ENCODE measurements at places on chromosomes 2 and 18. TPM values are rescaled to one million over a fixed set of nuclear protein-coding genes. Genes with fewer than 3 reads are reported as not detected.
A peak's percentile ranks its signal among the peaks of the same experiment; 100 is the strongest.

- no peak for DNase-seq
Measured at GRCh38 chr18:67634631-67635338, 118.3 kb upstream of the DSEL start.

DNA sequence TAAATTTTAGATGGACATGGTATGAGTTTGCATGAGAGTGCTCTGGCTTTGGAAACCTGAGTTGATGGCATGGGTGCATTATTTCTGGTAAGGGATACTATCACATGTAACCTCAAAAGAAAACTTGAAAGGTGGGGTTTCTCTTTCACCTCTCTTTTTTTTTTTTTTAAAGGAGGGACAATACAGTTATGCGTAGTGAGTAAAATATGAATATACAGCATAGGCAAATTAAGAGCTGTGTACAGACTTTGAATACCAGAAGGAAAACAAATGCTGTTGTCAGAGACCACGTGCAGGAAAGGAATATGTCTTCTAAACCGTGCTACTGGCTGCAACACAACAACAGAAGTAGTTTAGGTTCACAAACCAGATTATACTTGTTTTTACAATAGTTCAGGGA lies 82.1 kb downstream of the MAP4K4 start:
- no peak for DNase-seq

EVX2 gene
- not detected for total RNA-seq

- no peak for DNase-seq
Measured at GRCh38 chr2:84459944-84460429, 907 bp upstream of the SUCLG1 start.

GRCh38 chr2:14737201-14737600 lies 104.7 kb downstream of the LRATD1 start:
- DNase-seq = no peak

AKAIN1 gene
- total RNA-seq = not detected

COL6A3 gene
- 576 TPM for total RNA-seq

LYG2 gene
- total RNA-seq = not detected

DNA sequence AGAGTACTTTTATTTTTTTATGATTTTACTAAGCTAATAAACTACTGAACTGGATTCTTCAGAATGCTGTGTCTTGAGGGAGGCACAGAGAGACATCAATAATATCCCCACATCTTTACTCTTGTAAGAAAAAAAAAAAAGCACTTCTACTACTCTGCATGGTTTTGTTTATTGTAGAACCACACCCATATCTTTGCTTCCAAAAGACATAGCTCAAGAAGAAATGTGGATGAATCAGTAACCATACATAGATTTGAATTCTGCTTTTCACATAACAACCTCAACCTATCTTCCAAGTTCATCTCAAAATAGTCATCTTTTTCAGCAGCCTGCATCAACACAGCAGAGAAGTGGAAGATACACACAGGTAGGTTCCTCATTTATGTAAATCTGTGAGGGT lies 12.2 kb upstream of the COL5A2 start:
- DNase-seq = peak; percentile 58

GRCh38 chr2:38432820-38433606 lies 55.9 kb upstream of the ATL2 start:
- no peak for DNase-seq

VSNL1 gene
- total RNA-seq = not detected

TRIM43 gene
- total RNA-seq = not detected

GRCh38 chr18:46352520-46353250 lies 248.5 kb downstream of the HAUS1 start:
- DNase-seq = no peak

DNA sequence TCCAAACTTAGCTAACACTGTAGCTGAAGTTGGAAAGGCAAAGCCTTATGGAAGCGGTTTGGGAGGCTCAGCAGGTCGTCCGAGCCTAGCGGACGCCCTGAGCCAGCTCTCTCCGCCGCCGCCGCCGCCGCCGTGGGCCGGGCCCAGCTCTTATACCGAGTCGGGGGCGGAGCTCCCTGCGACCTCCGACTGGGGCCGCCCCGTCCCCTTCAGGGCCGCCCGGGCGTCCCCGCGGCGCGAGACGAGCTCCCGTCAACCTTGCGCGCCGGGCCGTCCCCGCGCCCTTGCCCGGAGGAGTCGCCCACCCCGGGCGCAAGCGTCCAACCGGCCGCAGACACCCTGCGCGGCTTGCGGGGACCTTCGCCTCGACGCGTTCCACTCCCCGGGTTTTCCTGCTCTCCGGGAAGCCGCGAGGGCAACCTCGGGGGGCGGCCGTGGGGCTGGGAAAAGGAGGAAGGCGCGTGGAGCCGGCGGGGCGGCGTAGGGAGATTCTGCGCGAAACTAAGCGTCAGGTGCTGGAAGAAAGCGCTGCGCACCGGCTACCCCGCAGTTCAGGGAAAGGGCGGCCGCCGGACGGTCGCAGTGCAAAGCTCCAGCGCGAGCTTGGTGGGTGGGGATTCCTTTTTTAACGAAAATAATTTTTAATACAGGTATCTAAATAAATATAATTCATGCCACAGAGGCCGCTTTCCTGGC lies at the start of gene SLC40A1:
Gene SLC40A1, minus strand, starts transcription at position 129 of the 696 bp plus-strand sequence. CDS start 326 bp downstream, outside the sequence.
- DNase-seq = no peak

REG1B gene
- not detected for total RNA-seq

TFCP2L1 gene
- not detected for total RNA-seq

DNA sequence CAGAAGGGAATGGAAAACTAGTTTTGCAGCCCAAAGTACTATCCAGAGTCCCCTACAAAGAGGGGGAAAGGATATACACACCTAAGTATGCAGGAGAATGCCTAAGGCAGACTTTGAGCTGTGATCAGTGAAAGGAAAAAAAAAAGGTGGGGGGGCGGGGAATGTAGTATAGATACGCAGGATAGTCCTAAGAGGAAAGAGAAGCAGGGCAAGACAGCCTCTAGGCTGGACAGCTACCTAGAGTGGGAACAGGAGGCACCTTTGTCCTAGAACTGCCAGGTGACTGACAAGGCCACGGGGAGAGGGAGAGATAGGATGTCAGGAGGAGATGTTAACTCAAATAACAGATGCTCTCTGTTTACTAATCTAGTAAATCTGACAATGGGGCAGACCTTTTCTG lies 6.0 kb downstream of the REEP1 start:
- no peak for DNase-seq

- no peak for DNase-seq
Measured at GRCh38 chr2:160889439-160890170, 270.6 kb upstream of the TANK start.

GRCh38 chr2:138531913-138532312 lies 30.3 kb downstream of the SPOPL start:
- no peak for DNase-seq

IL1R2 gene
- total RNA-seq = not detected

CABYR gene
- total RNA-seq = 1.6 TPM

GRCh38 chr2:47226923-47227220 lies 71.8 kb upstream of the STPG4 start:
- DNase-seq = no peak

DNA sequence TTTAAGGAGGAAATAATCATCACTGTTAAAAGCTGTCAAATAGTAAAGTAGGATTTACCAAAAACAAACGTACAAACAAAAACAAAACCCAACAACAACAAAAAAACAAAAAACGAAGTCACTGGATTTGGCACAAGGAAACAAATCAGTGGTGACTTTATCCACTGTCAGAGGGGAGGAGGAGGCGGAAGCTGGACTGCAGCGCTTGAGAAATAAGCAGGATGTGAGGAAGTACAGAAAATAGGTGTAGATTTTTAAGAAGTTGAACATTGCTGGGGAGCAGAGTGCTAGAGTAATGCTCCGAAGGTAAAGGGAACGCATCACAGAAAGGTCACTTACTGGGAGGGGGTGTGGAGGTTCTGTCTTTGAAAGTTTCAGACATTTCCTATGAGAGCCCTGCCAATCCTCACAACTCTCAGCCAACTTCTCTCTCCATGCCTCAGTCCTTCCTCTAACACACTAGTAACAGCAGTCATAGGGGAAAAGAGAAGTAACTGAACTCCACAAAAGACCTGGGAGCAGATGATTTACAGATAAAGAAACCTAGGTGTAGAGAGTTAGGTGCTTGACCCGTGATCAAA lies 220.2 kb upstream of the SMAD7 start:
- DNase-seq = no peak

GRCh38 chr18:63890950-63891304 lies 3.4 kb downstream of the SERPINB2 start:
- DNase-seq = peak; percentile 57

KLHL14 gene
- not detected for total RNA-seq

COBLL1 gene
- total RNA-seq = 38.7 TPM

CCDC138 gene
- total RNA-seq = 3.3 TPM

DNA sequence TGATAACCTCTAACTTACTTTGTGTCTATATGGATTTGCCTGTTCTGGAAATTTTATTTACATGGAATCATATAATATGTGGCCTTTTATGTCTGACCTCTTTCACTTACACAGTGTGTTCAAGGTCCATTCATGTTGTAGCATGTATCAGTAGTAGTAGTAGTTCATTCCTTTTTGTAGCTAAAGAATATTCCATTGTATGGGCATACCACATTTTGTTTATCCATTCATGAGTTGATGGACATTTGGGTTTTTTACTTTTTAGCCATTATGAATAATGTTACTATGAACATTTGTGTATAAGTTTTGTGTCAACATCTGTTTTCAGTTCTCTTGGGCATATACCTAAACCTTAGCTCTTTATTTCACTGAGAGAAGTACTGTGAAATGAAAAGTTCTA lies 11.5 kb downstream of the BBS5 start:
- no peak for DNase-seq

DNA sequence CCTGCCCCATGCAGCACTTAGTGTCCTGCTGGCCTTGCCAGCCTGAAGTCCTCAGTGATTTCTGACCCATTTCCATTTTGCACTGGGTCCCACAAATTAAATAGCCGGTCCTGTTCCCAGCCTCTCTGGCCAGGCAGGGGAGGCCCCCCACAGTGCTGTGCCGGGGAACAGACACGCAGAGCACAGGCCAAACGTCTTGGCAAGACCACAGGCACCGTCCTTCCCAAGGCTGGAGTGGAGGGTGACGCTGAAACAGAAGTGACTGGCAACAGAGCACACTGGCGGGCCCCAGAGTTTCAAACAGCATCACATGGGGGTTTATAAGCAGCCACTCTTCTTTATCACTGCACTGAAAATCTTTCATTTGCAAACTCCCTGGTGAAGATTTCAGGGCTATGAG lies 52.2 kb downstream of the EDAR start:
- DNase-seq = no peak

POLE4 gene
- 127 TPM for total RNA-seq

SCYGR3 gene
- total RNA-seq = not detected

DNA sequence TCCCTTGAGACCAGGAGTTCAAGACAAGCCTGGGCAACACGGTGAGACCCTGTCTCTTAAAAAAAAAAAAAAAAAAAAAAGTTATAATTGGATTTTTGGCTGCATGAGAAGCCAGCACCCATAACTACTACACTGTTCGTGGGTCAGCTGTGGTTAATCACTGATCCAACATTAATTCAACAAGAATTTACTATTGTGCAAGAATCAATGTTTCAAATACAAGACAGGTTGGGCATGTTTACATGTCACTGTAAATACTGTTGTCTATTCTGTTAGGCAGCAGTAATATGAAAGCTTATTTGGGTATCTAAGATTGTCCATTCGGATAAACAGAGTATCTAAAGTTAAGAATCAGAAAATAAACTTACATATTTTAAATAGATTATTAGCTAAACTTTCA lies 62.3 kb downstream of the ESCO1 start:
- no peak for DNase-seq

DNA sequence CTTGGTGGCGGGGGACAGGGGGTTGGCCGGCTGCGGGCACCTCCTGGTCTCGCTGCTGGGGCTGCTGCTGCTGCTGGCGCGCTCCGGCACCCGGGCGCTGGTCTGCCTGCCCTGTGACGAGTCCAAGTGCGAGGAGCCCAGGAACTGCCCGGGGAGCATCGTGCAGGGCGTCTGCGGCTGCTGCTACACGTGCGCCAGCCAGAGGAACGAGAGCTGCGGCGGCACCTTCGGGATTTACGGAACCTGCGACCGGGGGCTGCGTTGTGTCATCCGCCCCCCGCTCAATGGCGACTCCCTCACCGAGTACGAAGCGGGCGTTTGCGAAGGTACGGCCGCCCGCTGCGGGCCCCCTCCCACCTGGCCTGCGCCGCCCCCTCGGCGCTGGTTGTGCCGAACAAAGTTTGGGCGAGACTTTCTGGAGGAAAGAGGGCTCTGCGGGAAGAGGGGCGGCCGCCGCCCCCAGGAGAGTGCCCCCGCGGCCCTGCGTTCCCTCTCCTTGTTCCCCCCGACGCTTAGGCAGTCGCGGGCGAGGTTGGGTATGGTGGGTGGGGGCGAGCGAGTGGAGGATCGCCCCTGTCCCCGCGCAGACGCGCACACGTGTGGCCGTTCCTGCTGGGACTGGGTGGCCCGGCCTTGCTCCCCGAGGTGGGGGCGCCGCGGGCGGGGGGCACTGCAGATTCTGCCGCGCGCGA lies 866 bp downstream of the CRIM1 start:
- peak; percentile 48 for DNase-seq

- no peak for DNase-seq
Measured at GRCh38 chr2:218871345-218872302, 9.0 kb upstream of the WNT10A start.

IL1B gene
- 1.3 TPM for total RNA-seq

DNA sequence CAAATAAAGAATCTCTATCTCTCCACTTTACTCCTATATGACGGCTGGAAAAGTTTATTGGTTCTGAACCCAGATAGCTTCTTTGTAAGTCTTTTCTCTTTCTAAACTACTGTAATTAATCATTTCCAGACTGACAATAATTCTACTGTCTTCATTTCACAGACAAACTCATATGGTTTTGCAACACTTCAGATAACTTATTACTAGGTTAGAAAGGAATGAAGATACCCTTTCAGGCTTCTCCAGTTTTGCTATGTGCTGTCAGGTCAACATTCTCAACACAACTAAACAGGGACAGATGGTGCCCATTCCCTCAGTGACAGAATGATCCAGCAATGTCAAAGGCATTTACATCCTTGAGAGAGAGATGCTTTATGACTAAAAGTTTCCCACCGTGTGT lies 198.5 kb upstream of the ITGA4 start:
- peak; percentile 76 for DNase-seq

DNA sequence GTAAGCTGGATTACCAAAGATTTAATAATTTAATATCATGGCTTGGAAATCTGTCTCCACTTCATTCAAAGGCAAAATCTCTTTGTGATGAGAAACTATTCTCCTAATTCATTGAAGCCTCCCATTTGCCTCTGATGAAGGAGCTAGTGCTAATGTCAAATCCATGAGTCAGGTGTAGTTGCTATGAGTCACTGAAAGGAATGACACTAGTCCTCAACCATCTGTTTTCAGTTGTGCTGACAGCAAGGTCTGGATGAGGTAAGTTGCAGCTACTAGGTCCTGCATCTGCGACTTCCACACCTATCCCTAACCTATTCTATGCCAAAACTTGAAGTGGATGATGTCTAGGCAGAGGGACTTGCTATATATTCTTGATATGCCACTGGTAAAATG lies 324.0 kb upstream of the UBE2E3 start:
- peak; percentile 81 for DNase-seq

- no peak for DNase-seq
Measured at GRCh38 chr2:217950401-217950871, 52.4 kb downstream of the TNS1 start.

- no peak for DNase-seq
Measured at GRCh38 chr2:71923887-71924533, 223.7 kb downstream of the CYP26B1 start.

- DNase-seq = no peak
Measured at GRCh38 chr18:79634593-79635426, 44.8 kb upstream of the CTDP1 start.

- no peak for DNase-seq
Measured at GRCh38 chr2:161969159-161969558, 104.9 kb downstream of the DPP4 start.

Measured in HFFc6 (cell line).